ENCODE measurements at places on chromosomes 4 and X.

DNA sequence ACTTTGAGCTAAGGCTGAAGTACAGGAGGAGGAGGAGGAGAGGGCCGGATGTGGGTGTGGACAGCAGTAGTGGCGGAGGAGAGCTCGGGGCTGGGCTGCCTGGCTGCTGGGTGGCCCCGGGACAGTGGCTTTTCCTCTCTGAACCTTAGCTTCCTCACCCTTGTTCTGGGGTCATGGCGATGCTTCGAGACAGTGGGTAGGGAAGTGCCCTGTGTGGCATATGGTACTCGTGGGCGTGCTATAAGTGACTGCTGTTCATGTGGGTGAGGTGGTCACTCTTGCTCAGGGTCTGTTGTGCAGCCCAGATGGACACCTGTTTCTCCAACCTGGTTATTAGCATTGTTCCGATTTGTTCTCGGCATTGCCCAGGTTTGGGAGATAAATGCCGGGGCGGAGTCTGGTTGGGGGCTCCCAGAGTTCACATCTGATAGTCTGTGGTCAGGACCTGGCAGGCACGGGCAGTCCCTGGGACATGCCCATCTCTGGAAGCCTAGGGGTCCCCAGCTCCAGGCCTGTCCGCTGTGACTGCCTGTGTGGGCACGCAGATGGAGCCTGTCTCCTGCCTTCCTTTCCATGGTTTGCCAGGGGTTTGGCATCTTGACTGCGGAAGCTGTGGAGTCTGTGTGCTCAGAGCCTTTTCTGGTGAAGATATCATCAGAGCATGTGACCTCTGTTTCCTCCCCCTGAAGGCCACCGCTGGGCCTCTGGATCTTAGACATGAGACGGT lies 4.9 kb upstream of the CPZ start:
- DNase-seq = no peak

DNA sequence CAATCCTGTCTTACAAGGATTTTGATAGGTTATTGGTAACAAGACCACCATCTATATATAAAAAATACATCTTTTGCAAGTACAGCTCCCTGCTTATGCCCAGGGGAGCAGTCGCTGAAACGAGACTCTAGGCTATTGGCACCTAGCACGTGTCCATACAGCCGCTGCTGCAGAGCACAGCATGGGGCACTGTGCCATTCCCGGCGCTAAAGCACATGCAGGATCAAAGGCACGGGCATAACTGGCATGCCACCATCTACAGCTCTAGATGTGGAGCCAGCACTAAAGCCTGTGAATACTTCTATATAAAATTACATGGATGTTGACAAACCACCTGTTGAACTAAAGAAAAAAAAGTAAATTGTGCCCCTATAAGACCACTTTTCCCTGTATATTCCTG lies 144.8 kb downstream of the COL25A1 start:
- no peak for DNase-seq

DNA sequence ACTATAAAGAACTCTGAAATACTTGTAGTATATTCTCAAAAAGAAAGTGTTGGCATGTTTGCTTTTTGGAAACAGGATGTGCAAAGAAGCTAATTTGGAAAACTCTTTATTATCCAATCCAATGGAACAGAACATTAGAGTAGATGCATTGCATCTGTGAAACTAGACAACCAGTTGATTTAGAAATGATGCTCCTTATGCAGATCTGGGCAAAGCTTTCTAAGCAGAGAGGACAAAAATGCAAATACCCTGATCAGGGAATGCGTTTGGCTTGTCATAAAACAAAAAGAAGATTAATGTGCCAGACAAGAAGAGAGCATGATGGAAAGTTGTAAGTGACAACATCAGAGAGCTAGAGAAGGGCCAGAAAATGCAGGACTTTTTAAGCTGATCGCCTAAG lies 142.3 kb downstream of the RCHY1 start:
- DNase-seq = no peak

- no peak for DNase-seq
Measured at GRCh38 chrX:120000490-120001246, 57.1 kb upstream of the NKAP start.

Data from NCI-H2107 (cell line).